ENCODE measurements at places on chromosomes 1 and 21.
A peak's percentile ranks its signal among the peaks of the same experiment; 100 is the strongest.

GRCh38 chr1:22503721-22504410 lies 52.2 kb downstream of the ZBTB40 start:
- no peak for DNase-seq

- peak; percentile 22 for DNase-seq
Measured at GRCh38 chr1:9838946-9839345, 15.2 kb upstream of the CLSTN1 start.

- DNase-seq, result no peak
Measured at GRCh38 chr1:78284354-78284753, 206.4 kb upstream of the PTGFR start.

GRCh38 chr21:31557421-31558188 lies 101.9 kb upstream of the SOD1 start:
- DNase-seq, result no peak

DNA sequence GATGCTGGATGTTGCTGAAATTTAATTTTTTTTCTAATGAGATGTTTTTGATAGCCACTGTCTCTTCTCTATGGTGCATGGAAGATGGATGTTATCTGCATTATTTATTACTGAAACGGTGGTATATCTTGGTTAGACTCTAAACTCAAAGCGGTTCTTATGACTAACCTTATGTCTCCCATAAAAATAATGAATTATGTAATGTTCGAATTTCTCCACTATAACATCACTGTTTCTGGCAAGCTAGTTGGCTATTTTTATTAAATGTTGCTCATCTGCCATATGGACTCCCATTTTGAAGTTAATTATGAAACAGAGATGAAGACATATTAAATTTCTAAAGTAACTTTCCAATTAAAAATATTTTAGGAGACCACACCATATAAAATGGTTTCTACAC lies 808.6 kb upstream of the ADGRL4 start:
- DNase-seq, result no peak

DNA sequence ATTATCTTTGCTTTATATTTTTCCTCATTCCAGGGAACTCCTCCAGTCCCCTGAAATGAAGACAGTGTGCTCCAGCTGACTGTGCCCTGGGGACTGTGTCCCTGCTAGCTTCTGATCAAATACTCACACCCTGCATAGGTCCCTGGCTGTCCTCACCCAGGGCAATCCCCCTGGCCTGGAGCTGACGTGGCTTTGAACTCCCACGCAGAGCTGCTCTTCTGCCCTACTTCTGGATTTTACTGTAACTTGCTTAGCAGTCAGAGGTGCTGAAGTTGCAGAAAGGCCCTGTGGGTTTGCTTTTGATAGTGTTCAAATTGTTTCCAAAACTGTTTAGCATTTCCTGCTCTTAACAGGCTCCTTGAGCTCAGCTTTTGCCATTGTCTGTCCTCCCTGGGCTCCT lies 186.5 kb downstream of the FASLG start:
- no peak for DNase-seq

GRCh38 chr1:17572264-17572985 lies 32.9 kb downstream of the ARHGEF10L start:
- no peak for DNase-seq

DNA sequence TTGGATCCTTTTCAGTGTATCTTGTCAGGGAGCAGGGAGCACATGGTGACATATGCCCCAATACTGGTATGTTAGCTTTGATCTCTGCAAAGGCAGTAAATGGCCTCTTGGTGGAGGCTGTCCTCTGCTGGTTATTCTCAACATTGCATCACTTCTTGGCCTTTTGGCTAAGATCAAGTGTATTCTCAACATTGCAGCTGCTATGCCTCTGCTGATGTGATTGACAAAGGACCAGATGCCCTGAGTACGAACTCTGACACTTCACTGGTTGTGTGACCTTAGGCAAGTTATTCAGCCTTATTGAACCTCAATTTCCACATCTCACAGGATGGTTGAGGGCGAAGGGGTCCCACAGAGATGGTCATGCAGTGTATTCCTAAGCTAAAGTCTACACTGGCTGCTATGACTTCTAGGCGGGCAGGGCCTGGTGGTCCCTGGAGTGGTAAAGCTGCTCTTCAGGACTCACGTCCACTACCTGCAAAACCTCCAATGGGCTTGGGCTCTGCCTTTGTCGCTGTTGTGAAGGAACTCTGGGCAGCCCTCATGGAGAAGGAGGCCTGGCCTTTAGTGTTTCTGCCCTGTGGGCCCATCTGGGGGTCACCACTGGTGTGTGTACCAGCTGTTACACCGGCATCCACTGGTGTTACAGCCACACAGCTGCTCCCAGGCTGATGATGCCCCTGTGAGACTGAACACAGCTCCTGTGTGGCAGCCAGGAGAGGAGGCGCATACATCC lies 64.8 kb downstream of the DNTTIP2 start:
- peak; percentile 70 for DNase-seq

- DNase-seq, result no peak
Measured at GRCh38 chr21:32442566-32443318, 30.2 kb downstream of the EVA1C start.

GRCh38 chr1:48793863-48794262 lies 17.2 kb upstream of the BEND5 start:
- DNase-seq, result no peak

DNA sequence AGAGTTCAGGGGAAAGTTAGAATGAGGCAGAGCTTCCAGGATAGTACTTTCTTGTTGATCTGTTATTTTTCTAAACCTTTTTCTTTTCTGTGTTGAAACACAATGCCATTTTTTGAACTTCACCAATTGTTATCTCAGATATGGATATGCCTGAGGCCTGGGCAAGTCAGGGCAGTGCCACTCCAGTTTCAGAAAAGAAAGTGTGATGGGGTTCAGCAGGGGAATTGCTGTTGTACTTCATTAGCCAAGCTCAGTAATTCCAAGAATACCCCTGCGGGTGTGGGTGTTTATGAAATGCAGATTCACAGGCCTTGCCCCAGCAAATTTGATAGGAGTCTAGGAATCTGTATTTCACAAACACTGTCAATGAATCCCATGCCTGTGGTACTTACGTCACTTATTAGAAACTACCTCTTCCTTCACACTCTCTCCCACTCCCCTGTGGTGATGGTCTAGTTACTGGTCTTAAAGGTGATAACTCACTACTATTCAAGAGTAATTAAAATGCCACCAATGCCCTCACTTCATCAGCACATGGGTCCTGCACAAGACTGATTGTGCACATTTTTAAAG lies 142.3 kb downstream of the PBX1 start:
- DNase-seq, result no peak

- peak; percentile 53 for DNase-seq
Measured at GRCh38 chr21:43734928-43735229, 15.9 kb downstream of the PDXK start.

GRCh38 chr1:115867216-115867615 lies 26.3 kb upstream of the NHLH2 start:
- DNase-seq, result no peak

GRCh38 chr1:25128121-25128621 lies 104.1 kb downstream of the SYF2 start:
- DNase-seq, result no peak

- no peak for DNase-seq
Measured at GRCh38 chr1:21052034-21052433, 124.7 kb downstream of the EIF4G3 start.

GRCh38 chr1:244207935-244208244 lies 156.8 kb downstream of the ZBTB18 start:
- DNase-seq, result no peak

- no peak for DNase-seq
Measured at GRCh38 chr1:80056179-80056578, 1049.6 kb upstream of the ADGRL4 start.

DNA sequence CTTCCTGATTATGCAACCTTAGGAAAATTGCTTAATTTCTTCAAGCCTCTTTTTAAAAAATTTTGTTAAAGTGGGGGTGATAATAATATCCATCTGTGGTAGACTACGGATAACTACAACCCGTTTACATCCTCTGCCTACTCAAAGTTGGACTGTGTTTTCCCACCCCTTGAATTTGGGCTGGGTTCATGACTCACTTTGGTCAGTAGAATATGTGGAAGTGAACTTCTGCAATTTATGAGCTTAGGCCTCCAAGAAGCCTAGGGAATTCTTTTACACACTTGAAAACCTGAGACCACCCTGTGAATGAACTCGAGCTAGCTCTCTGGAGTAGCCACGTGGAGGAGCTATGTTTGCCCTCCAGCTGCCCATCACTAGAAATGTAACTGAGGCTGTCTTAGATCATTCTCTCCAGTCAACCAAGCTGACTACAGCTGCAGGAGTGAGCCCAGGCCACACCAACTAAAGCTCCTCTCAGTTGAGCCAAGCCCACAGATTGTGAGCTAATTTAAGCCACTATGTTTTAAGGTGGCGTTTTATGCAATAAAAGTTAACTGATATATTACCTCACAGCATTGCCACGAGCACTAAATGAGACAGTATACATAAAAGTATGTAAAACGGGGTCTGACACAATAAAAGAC lies 29.6 kb upstream of the CACHD1 start:
- no peak for DNase-seq

- no peak for DNase-seq
Measured at GRCh38 chr1:182984138-182984537, 31.2 kb upstream of the SHCBP1L start.

DNA sequence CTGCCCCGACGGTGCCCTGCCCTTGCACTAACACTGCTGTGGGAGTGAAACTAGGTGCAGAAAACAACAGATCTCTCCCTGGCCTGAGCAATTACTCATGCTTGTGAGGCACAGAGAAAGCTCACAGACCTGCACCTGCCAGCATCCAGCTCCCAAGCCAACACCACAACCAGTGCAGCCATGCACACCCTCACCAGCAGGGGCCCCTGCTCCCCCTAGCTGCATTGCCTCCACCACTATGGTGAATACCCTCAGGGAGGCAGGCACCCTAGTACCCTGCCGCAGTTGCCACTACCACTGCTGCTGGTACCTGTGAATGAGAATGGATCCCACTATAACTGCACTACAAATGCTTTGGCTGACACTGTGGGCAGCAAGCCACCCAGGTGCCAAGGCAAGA lies 7.1 kb upstream of the DIRAS3 start:
- DNase-seq, result no peak

- DNase-seq, result no peak
Measured at GRCh38 chr1:228882041-228882770, 146.9 kb downstream of the RHOU start.

DNA sequence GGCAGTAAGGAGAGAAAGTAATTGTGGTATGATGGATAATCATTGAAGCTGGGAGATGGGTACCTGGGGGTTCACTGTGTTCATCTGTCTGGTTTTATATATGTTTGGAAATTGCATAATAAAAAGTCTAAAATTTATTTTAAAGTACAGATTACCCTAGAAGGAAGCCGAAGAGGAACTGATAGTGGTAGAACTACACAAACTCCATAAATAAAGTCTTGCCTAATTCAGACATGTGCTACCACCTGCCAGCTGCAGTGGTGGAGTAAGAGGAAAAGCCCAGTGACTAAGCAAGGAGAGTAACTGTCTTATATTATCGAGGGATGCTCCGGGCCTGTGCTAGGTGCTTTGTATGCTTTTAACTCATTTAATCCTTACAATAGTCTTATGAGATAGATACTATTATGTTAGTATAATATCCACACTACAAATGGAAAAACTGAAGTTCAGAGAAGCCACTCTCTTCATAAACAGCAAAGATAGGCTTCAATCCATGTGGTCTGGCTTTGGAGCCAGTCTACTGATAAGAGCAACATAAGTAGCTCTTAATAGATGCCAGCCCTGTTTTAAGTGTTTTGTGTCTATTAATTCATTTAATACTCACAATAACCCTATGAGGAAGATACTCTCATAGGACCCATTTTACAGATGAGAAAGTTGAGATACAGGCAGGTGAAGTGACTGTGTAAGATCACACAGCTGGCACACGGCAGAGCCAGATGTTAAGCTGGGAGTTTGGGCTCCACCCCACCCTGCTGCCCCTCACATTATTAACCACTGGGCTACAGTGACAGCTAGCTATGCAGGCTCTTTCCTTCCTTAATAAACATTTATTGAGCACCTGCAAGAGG lies 56.8 kb upstream of the HNRNPU start:
- no peak for DNase-seq

DNA sequence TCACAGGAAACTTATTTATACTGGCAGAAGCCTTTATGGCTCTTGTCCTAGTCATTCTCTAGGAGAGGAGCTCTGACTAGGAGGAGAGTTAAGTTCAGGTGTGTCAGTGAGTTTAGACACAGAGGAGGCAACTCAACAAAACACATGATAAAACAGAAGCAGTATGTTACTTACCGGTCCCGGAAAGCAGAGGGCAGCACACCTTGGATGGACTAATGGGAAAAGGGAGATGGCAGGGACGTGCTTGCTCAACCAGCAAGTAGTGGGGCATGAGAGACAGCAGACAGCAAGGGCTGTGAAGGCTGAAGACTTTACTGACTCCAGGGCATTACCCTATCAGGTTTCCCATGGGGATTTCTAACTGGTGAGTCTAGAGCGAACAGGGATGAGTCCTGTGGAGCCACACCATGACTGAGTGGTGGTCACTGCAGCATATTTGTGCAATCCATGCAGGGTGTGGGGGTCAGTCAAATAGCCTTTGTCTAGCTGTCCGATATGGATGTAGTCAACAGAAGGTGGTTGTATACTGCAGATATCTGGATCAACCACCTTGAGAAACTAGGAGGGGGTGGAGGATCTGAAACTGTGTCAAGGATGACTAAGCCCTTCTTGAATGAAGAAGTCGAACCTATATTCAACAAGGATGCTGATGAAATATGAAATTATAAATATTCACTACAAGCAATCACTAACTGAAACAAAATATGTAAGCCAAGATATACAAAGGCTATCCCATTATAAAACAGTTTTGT lies 596.3 kb upstream of the CHRM3 start:
- no peak for DNase-seq

DNA sequence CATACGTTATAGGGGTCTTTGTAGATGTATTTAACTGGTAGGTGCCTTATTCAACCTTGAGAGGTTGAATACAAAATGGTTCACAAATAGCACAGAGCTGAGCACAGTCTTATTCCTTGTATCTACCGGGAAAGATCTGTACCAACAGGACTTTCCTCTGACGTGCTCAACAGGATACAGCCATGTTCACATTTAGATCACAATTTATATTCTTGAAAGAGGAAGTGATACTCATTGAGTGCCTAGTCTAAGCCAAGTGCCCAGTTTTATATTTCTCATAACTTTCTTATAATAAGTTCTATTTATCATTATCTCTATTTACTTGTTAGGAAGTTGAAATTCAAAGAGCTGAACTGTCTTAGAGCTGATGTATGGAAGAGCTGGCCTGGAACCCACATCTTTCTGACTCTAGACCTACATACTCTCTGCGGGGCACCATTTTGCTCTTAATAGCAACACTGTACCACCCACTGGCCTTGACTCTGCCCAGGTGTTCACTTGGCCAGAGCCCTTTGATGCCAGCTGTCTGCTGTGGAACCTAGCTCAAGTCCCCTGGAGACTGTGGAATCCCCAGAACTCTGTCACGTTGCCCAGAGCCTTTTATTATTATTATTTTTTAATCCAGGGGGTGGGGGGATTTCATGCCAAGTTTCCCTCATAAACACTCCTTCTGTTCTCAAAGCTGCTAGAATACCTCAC lies 156.2 kb downstream of the TPR start:
- no peak for DNase-seq
